ENCODE measurements at places on chromosomes 7 and 10.

GRCh38 chr7:43873300-43873699 is 4.0 kb upstream of the MRPS24 start:
- DNase-seq: no peak

GRCh38 chr10:133128126-133129070 is 31.6 kb upstream of the KNDC1 start:
- no peak for DNase-seq

GRCh38 chr10:35605191-35605590 is at the start of gene GJD4:
GJD4 (plus strand) TSS chr10:35605341; CDS start chr10:35605568, 227 bp downstream.
- no peak for DNase-seq

- no peak for DNase-seq
These were observed 314.9 kb downstream of the LRMDA start for GRCh38 chr10:75746356-75746755.

Measured in stimulated activated CD4-positive, alpha-beta T cell treated with anti-CD3 and anti-CD28 coated beads, Interleukin-1b, Interleukin-23, amount 100 ng/mL, for 1 hour (primary cell).